MM.1S (cell line): ENCODE measurements at places on chromosomes 1 and 21.

GRCh38 chr1:113534130-113534817 lies 144.0 kb downstream of the MAGI3 start:
- DNase-seq = no peak

- DNase-seq = no peak
These were observed 265.2 kb downstream of the BRINP3 start for GRCh38 chr1:190212450-190212849.

GRCh38 chr1:15053153-15053552 lies 100.4 kb upstream of the TMEM51 start:
- DNase-seq = no peak

DNA sequence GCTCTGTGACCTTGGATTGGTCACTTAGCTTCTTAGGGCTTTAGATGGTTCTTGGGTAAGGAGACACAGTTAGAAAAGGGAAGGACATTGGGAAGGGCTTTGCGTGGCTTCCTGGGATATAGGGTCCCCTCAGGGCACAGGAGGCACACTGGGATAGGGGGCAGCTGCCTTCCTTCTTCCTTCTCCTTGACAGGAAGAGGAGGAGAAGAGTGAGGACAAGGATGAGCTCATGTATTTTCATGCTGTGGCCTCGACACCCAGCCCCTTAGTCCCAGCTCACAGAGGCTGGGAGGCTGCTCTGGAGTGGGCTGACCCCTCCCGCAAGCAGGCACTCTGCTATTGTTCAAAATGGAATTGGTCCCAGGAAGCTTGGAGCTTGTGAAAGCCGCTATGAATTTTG lies 45.7 kb upstream of the POU3F1 start:
- DNase-seq = no peak
